ENCODE measurements at places on chromosomes 7 and 10. TPM values are rescaled to one million over a fixed set of nuclear protein-coding genes. Genes with fewer than 3 reads are reported as not detected.
A peak's percentile ranks its signal among the peaks of the same experiment; 100 is the strongest.

The CDC14C gene
- total RNA-seq = not detected

The BMPER gene
- total RNA-seq = not detected

The PRKRIP1 gene
- total RNA-seq = 42.3 TPM

The CLCN1 gene
- 0.12 TPM for total RNA-seq

The CADPS2 gene
- not detected for total RNA-seq

The COMMD3 gene
- 57.3 TPM for total RNA-seq

The LRIT1 gene
- total RNA-seq = not detected

The RPEL1 gene
- total RNA-seq = not detected

DNA sequence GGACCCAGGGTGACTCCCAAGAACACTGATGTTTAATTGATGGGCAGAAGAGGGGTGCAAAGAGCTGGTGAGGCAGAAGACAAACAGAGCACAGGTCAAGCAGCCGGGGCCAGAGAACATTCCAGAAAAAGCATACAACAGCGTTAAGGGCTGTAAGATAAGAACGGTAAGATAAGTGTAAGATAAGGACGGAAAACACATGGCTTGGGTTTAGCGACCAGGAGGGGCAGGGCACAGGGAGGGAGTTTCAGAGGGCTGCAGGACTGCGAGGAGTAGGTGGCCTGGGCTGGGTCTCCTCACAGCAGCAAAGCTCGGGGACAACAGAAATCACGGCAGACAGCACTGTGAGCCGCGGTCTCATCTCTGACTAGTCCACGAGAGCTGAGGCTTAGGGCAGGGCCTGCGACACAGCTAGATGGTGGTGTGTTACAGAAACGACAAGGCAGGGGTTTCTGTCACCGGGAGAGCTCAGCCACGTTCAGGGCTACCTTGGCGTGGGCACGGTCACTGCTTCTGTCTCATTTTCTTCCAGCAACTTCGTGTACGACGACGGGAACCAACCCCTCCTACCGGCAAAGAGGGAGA is 24.6 kb downstream of the BRI3 start:
- no peak for DNase-seq

DNA sequence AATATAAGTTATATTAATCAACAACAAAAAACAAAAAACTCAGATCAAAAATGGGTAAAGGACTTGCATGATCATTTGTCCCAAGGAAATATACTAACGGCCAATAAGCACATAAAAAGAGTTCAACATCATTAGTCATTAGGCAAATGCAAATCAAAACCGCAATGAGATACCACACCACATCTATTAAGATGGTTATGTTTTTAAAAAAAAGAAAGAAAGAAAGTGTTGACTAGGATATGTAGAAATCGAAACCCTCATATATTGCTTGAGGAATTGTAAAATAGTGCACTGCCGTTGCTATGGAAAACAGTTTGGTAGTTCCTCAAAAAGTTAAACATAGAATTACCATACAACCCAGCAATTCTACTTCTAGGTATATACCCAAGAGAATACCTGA is 39.4 kb upstream of the CTNNA3 start:
- DNase-seq = no peak

GRCh38 chr7:74012842-74013249 is 15.1 kb upstream of the ELN start:
- DNase-seq = no peak

- DNase-seq = no peak
Measured at GRCh38 chr10:29949411-29950011, 109.9 kb downstream of the JCAD start.

GRCh38 chr7:151249034-151249731 is 689 bp upstream of the SMARCD3 start:
- peak; percentile 42 for DNase-seq

- DNase-seq = no peak
Measured at GRCh38 chr7:155896531-155897263, 84.4 kb upstream of the SHH start.

- no peak for DNase-seq
Measured at GRCh38 chr7:99791021-99791420, 7.0 kb upstream of the CYP3A4 start.

DNA sequence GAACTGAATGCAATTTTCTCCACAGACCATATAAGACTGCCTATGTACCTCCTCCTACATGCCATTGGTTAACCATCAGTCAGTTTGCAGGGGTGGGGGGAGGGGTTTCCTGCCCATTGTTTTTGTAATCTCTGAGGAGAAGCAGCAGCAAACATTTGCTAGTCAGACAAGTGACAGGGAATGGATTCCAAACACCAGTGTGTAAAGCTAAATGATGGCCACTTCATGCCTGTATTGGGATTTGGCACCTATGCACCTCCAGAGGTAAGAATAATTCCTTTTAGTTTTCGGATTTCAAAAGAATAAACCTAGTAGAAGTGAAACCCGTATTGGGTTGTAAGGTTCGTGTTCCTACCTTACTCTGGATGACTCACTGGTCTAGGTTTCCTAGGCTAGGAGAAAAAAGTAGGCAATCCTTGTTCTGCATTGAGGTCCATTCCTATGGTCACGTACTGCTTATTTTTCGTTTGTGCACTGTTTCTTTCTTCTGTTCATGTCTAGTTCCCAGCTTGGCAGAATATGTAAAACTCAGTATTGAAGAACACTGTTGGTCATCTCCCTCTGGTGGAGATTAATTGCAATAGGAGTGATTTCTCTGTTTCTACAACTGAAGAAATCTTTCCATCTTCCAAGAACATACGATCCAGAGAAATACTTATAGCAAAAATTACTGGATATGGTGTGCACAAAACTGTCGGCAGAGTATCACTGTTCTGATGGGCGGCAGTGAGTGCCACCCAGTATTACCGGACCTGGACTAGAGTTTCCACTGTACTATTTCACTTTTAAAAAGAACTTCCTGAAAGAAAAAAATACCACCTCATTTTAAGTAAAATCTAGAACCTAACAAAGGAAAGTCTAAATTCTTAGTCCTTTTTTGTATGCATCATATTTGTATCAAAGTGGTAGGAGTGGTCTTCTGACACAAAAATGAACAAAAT is at the start of gene AKR1C3:
Gene AKR1C3, plus strand, starts transcription at position 150 of the 941 bp plus-strand sequence. Its CDS starts 31 bp downstream, at position 181.
- peak; percentile 5 for DNase-seq

GRCh38 chr10:72073708-72074573 is 14.4 kb downstream of the SPOCK2 start:
- no peak for DNase-seq

DNA sequence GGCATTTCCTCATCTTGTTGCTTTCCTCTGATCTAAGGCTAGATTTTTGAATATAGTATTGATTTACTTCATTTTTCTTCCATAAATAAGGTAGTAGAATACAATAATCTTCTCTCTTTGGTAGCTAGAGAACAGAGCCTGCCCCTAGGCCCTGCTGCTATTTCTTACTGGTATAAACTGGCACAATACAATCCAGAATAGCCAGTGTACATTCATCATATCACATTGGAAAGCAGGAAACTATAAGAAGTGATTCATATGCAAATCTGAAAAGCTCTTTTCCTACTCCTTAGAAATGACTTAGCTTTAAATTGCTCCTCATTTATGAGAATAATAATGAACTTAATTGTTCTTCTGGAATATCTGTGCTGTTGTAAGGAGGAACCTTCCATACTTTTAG is 100.2 kb downstream of the KCND2 start:
- no peak for DNase-seq

- DNase-seq = no peak
Measured at GRCh38 chr10:23534326-23534725, 95.5 kb downstream of the OTUD1 start.

DNA sequence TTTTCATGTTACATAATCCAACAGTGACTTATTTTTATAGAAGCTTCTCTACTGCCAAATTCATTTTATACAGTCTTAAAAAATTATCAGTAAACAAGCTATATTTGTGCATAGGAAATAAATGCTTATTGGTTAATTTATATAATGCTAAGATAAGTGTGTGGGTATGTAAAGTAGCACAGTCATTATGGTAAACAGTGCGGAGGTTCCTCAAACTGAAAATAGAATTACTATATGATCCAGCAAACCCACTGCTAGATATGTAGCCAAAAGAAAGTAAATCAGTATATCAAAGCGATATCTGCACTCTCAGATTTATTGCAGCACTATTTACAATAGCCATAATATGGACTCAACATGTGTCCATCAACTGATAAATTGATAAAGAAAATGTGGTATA is 71.1 kb downstream of the ATRNL1 start:
- DNase-seq = no peak

DNA sequence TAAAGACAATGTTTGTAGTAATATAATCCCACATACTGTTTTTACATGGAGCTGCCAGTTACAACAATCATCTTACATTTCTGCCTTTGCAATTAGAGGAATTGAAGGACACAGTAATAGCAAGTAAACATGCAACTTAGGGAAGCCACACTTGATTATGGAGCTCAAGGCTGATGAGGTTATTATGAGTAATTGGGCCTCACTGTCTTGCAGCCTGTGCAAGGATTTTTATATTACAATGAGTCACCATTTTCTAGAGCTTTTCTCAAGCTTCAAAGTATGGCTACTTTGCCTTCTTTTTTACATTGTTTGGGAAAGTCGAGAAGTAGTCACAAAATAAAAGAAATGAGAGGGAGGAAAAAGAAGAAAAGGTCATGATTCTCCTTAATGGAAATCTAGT is 226.4 kb downstream of the KIAA1217 start:
- no peak for DNase-seq

GRCh38 chr10:26700884-26701630 is 3.6 kb downstream of the PDSS1 start:
- DNase-seq = no peak

DNA sequence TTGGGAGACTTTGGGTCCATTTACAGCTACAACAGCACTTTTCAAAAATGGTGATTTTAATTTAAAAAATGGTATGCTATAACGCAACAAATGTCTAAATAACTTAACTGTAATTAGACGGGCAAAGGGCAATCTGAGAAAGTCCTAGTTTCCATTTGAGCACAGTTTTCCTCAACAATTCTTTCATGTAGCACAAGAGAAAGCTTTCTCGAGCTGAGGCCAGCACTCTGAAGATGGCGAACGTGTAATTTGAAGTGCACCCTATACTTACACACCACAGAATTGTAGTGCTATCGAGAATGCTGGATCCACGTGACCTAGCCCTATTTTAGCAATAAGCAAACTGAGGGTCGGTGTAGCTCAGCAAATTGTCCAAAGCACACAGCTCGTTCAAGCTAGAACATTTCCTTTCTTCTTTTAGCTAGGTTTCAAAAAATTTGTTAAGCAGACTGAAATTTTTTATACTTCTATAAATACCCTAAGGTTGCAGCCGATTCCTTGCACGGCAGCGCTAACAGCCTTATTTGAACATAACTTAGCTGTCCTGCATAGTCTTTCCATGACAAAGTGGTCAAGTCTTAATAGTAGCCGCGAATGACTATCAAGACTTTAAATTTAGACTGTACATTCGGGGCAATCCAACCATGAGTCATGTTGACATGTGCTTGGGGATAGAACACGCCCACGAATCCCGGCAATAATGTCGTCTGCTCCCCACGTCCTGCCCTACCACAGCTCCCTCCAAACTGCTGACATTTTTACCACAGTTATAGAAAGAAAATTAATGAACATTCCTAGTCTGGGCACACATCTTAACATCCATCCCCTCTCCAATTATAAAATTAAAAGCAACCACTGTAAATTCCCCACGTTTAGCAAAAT is 10.0 kb downstream of the KLF6 start:
- no peak for DNase-seq

DNA sequence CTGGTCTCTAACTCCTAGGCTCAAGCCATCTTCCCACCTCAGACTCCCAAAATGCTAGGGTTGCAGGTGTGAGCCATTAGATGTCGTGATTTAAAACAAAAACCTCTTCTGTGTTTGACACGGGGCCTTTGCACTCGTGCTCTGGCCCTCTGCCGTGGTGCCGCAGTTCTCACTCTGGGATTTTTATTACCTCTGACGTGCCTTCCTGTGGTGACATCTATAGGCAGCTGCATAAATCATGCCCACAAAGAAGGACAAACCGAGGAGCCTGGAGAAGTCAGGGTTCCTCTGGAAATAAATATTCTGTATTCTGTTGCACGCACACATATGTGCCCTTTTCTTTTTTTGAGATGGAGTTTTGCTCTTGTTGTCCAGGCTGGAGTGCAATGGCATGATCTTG is 25.9 kb upstream of the OCM start:
- no peak for DNase-seq

DNA sequence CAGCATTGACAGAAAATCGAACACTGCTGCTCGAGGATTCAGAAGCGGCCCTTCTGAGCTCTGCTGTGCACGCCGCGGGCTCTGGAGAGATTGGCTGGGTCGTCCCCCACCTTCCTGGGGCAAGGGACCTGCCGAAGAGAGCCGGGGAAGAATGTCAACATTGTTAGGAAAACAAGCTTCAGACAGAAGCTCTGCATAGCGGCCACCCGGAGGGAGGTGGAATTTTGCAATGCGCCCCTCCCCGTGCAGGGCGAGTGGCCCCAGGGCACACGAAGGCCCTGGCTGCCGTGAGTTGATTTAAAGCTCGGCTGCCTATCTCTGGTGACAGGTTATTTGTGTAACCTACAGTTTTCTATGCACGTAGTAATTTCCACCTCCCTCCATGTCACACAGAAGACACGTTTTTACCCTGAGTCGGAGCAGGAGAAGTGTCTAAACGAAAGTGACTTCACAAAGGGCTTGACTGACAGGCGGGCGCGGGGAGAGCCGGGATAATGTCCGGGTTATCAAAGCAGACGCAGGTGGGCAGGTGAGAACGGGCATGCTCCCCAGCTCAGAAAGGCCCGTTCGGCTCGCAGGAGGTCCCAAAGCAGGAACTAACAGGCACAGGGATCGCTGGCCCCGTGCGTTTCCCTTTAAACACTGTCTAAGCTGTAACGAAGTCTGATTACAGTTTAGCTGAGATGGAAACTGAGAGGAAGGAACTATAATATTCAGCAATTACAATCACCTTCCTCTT is 84.6 kb downstream of the PDGFA start:
- DNase-seq = no peak

- no peak for DNase-seq
Measured at GRCh38 chr10:128759174-128759573, 633.0 kb upstream of the MKI67 start.

GRCh38 chr10:71383972-71384687 is 12.6 kb upstream of the CDH23 start:
- DNase-seq = peak; percentile 74

Data from activated naive CD4-positive, alpha-beta T cell treated with anti-CD3 and anti-CD28 coated beads, Interleukin-2, amount 50 U/mL, for 72 hours (primary cell).